CD4-positive, alpha-beta T cell treated with Interleukin-2 at 100 ng/mL for 4 hours (primary cell): ENCODE measurements at places on chromosomes 4 and X.

DNA sequence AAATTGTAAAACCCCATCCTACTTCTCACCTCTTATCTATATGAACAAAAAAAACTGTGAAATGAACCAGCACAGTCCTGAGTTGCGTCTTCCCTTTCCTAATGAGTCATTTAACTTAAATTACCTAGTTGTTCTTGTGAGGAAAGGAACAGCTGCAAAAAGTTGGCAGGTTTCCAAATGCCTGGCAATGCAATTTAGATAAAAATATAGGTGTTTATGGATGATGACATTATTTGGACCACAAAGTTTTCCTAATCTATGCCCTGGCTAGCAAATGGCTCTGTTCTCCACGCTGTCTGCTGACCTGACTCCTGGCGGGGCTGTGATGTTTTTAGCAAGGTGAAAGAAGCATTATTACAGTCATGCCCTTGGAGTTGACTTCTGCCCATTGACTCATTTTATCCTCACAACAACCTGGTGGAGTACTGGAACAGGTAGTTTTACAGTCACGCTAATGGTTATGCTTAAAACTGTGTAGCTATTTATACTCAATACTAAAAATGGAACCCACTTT is 29.8 kb upstream of the RELL1 start:
- no peak for DNase-seq

DNA sequence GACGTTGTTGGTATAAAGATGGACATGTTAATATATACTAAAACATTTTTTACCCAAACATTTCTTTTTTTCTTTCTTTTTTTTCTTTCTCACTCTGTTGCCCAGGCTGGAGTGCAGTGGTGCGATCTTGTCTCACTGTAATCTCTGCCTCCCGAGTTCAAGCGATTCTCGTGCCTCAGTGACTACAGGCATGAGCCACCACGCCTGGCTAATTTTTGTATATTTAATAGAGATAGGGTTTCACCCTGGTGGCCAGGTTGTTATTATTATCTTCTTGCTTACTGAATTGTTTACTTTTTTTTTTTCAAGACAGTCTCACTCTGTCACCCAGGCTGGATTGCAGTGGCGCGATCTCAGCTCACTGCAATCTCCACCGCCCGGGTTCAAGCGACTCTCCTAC is 68.8 kb downstream of the HOPX start:
- no peak for DNase-seq

DNA sequence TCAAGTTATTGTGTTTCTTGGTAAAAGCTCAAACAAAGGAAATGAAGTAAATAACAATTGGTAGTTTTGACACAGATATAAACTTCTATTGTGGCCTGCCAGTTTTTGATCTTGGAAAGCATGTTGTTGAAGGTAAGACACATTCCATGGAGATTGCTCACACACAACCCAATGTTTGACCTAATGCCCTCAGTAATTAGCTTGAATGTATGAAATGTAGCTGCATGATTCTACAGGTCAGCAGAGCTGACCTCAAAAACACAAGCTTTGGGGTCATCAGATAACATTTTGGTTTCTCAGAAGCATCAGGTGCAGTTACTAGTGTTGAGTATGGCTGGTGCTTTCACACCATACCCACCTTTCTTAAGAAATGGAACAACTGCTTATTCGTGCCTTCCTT is 16.5 kb downstream of the GPR173 start:
- DNase-seq = no peak

GRCh38 chr4:28565396-28565795 is 1704.8 kb downstream of the STIM2 start:
- no peak for DNase-seq

GRCh38 chr4:158630893-158631292 is 40.8 kb downstream of the C4orf46 start:
- no peak for DNase-seq

GRCh38 chr4:1113311-1114009 is at the start of gene RNF212:
Gene RNF212 (minus strand): TSS chr4:1113564. CDS start chr4:1113464, 100 bp downstream.
- peak; percentile 48 for DNase-seq

- DNase-seq = no peak
Measured at GRCh38 chr4:188296331-188296730, 157.1 kb downstream of the TRIML1 start.

DNA sequence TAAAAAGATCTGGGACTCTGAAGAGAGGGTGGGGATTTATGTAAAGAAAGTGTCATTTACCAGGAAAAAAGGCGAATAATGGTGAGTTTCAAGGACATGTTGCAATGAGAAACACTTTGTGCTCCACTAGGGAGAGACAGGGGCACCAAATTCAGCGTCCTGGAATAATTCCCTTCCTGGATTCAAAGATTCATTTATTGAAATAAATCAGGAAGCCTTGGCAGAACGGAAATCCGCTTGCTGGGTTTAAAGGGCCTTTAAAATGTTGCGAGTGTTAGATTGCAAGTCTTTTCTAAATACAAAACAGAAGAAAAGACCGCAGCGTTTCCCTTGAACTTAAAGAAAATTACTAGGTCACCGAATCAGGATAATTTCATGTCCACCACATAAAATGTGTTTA is 3.8 kb upstream of the ZIC3 start:
- no peak for DNase-seq
